Activated gamma-delta T cell treated with anti-CD3 and anti-CD28 coated beads, Interleukin-2, amount 50 U/mL, for 16 hours (primary cell): ENCODE measurements at places on chromosomes 5 and 9.

DNA sequence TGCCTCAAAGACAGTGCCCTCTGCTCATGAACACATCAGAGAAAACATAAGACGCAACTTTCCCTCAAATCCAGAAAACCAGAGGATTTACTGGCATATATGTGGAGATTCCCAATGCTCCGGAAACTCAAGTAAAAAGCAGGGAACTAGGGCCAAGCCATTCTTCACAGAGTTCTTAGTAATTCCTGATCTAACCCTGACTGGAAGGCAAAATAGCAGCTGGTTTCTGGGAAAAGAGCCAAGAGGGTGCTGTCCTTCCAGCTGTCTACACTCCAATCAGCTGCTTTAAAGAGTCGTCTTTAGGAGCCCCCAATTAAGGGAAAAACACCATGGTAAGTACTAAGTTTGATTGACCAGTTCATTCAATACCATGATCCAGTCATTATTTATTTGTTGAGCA lies 49.6 kb downstream of the GNA14 start:
- DNase-seq = no peak

DNA sequence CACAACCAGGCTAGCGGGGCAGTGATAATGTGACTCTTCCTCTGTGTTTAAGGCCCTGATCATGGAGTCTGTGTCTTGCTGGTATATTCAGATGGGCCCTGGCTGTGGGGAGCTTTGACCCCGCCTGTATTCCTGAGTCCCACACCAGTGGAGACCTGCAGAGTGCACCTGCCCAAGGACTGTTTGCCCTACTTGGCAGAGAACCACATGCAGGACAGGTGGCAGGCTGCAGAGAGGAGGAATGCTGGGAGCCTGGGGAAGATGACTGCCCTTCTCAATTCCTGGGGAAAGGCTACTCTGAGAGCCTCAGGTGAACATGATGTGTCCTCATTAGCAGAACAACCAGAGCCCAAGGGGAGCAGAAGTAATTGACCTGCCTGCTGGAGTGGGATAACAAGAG lies 36.2 kb downstream of the IARS1 start:
- no peak for DNase-seq

DNA sequence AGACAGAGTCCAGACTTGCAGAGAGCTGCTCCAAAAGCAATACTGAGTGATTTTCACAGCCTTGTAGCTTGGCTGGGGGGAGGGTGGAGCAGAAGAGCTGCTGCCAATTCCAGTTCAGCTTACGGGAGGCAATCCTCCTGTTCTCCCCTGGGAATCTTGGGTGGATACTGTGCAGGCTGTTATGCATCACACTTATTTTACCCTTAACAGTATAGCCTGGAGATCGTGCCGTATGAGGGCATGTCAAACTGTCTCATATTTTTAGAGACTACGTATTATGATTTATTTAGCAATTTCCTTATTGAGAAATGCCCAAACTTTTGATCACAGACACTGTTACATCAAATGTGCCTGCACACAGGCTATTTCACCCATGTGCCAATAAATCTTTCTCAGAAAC lies 85.2 kb downstream of the BASP1 start:
- no peak for DNase-seq

GRCh38 chr5:54889826-54890225 lies 95.6 kb downstream of the ESM1 start:
- no peak for DNase-seq

- no peak for DNase-seq
These were observed 49.4 kb downstream of the HSD17B4 start for GRCh38 chr5:119501671-119502179.

GRCh38 chr5:126575644-126576043 lies 19.4 kb downstream of the ALDH7A1 start:
- DNase-seq = no peak

GRCh38 chr9:109328978-109329637 lies 8.2 kb upstream of the EPB41L4B start:
- no peak for DNase-seq

- no peak for DNase-seq
These were observed 160.1 kb upstream of the DAP start for GRCh38 chr5:10921160-10921559.

DNA sequence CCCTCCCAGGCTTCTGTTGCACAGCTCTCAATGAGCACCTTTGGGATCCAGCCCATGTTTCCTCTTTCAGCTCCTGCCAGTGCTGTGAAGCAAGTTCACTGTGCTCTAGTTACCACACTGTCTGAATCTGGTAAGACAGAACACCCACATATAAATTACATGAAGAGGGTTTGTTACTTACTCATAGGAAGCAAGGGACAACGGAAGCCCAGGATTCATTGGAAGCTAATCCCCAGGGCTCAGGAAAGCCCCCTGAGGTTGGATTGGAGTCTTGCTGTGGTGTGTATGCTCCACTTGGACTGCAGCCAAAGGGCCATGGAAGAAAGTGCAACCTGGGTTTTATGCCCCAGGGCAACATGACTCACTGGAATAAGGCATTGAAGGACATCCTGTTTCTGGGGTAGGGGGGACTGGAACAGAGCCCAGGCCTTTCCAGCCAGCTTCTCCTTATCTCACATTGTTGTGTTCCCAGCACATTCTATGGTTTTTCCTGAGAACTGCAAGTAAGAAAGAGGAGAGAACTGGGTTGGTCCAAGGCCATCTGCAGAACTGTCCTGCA lies 15.6 kb upstream of the CLK4 start:
- no peak for DNase-seq

DNA sequence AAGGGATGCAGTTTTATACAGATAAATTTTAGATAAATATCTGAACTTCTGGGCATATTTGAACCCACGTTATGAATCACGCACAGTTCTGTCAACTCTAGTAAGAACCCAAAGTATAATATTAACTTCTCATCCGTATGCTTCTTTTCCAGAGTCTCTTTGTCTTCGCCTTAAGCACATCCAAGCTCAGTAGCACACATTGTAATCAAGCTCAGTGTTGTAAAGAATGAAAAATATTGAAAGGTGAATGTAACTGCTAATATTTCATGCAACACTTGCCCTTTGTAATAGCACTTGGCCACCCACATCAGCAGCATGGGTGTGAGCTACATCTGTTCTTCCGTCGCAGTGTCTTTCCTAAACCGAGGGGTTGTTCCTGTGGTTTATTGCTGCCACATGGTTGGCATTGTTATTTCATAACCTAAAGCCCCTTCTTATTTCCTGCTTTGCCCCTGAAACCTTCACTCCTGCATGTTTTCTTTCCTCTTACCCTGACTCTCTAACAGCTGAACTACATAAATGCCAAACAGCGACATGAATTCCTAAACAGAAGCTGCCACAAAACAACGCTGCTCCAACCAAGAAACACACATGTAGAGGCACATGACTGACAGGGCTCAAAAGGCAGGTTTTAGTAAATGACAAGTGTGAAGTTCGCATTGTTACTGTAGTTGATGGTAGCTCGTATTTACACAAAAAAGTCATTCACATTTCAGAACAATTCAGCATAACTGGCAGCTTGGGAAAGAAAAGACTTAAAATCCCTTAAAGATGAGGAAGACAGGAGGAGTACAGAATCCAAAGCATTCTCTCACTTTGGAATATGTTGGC lies 190.1 kb upstream of the MEF2C start:
- no peak for DNase-seq

DNA sequence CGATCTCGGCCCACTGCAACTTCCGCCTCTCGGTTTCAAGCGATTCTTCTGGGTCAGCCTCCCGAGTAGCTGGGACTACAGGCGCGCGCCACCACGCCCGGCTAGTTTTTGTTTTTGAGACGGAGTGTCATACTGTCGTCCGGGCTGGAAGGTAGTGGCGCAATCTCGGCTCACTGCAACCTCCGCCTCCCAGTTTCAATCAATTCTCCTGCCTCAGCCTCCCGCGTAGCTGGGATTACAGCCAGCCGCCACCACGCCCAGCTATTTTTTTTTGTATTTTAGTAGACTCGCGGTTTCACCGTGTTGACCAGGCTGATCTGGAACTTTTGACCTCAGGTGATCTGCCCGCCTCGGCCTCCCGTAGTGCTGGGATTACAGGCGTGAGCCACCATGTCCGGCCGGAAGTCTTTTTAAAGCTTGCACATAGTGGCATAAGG lies 1.2 kb downstream of the SMC5 start:
- no peak for DNase-seq

DNA sequence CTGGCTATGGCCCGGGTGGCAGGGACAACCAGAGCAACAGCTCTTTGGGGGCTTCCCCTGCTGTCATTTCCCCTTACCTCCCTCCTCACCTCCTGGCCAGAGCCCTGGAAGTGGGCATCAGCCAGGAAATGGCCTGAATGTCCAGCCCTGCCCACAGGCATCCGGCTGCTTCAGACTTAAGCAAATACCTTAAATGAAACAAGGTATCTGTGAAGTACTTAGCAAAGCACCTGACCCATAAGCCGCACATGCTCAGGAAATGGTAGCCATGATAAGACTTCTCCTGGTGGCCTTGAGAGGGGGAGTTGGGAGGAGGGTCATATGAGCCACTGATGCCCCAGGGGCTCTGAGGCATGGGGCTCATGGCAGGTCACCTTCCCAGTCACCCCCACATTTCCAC lies 43.8 kb downstream of the CAMK2A start:
- DNase-seq = no peak

GRCh38 chr9:130104491-130105193 lies 50.9 kb downstream of the GPR107 start:
- DNase-seq = no peak
